ENCODE measurements at places on chromosomes 6 and 20. TPM values are rescaled to one million over a fixed set of nuclear protein-coding genes. Genes with fewer than 3 reads are reported as not detected.

DNA sequence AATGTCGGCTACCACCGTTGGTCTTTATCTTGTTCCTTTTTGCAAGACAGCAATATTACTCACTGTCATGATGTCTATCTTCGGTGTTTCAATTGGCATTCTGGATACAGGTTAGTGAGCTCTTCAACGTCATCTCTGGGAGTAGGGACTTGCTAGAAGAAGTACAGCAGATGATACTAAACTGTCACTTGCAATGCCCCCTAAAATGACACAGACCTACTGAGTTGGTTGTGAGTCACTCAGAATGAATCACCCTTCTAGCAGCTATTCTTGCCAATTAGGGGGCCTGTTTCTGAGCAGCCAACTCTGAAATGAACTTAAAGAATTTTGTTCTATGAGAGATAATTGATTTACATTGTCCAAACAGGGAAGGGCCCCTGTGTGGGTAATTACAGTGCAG, 176.5 kb downstream of the SLC16A10 start:
- DNase-seq, result no peak

CRISP2 gene
- total RNA-seq, result not detected

RAET1G gene
- not detected for total RNA-seq

SRMS gene
- total RNA-seq, result not detected

MRPL2 gene
- 41.7 TPM for total RNA-seq
